Stimulated activated CD4-positive, alpha-beta T cell treated with anti-CD3 and anti-CD28 coated beads, Interleukin-2, amount 100 ng/mL, for 4 hours (primary cell): ENCODE measurements at places on chromosomes 5 and 9.

GRCh38 chr5:58056546-58056945 is 403.3 kb downstream of the PLK2 start:
- DNase-seq, result no peak

- DNase-seq, result no peak
These were observed at the start of gene DMRT3 for GRCh38 chr9:976258-976942. DMRT3 (plus strand) TSS chr9:976655; CDS start chr9:977002, 347 bp downstream.

- DNase-seq, result no peak
These were observed 10.3 kb upstream of the CD72 start for GRCh38 chr9:35628389-35628991.

- DNase-seq, result peak; percentile 67
These were observed 599 bp downstream of the MLLT3 start for GRCh38 chr9:20621471-20622329.

DNA sequence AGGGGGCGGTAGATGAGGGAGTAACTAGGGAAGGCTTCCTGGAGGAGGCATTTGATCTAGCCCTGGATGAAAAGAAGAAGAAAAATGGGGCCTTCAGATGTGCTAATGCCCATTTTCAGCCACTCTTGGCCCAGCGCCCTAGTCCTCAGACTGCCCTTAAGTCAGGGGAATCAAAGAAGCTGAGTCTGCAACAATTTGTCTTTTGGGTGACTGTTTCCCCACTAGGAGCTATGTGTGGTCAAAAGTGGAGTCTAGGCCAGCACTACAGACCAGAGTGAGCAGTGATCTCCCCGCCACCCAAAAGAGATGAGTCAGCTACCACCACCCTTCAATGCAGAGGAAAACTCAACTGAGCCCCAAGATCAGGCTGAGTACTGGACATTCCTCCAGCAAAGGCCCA is 542.1 kb downstream of the BNC2 start:
- DNase-seq, result no peak

GRCh38 chr5:5293029-5293428 is 129.4 kb upstream of the ICE1 start:
- DNase-seq, result no peak

DNA sequence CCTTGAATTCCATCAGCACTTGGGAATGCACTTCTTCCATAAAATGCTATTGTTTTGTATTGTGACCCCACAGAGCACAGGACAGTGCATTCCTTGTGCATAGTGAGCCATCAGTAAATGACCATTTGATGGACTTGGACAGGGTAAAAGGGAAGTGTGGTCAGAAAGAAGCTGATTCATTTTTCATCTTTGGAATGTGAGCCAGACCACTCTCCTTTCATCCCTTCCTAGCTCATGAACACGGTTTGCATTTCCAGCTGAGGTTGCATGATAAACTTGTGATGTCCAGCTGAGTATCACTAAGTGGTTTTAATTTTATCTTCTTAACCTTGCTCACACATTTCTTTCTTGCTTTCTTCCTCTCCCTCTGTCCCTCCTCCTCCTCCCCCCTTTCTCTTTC is 101.3 kb downstream of the NUDT12 start:
- DNase-seq, result no peak
